ENCODE measurements at places on chromosomes 1 and 21. TPM values are rescaled to one million over a fixed set of nuclear protein-coding genes. Genes with fewer than 3 reads are reported as not detected.

GRCh38 chr1:177138347-177138746 lies 26.2 kb downstream of the ASTN1 start:
- no peak for DNase-seq

DNA sequence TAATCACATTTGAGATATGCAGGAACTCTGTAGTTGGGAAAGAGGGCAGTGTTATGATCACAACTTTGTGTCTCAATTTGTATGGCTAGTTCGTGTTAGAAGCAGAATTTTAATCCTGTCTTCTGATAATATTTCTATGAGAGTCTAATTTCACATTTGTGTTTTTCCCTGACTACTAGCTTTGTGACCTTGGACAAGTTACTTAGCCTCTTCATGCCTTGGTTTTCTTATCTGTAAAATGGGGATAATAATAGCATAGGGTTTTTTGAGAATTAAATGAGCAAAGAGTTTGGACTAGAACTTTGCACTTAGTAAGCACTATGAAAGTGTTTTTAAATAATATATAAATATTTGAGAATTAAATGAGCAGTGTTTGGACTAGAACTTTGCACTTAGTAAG lies 24.9 kb upstream of the SCAF4 start:
- no peak for DNase-seq

RSPH1 gene
- 0.36 TPM for total RNA-seq

GRCh38 chr1:5239911-5240310 lies 585.5 kb downstream of the AJAP1 start:
- no peak for DNase-seq

NBPF20 gene
- total RNA-seq = 2.2 TPM

GRCh38 chr1:161017756-161018630 lies 3.0 kb downstream of the F11R start:
- no peak for DNase-seq

- no peak for DNase-seq
Measured at GRCh38 chr1:52032124-52032784, 1.4 kb downstream of the KTI12 start.

- DNase-seq = no peak
Measured at GRCh38 chr21:39097335-39097861, 85.9 kb downstream of the PSMG1 start.

EPHA2 gene
- 15.3 TPM for total RNA-seq

- no peak for DNase-seq
Measured at GRCh38 chr21:16370186-16370585, 640.4 kb downstream of the USP25 start.

DNA sequence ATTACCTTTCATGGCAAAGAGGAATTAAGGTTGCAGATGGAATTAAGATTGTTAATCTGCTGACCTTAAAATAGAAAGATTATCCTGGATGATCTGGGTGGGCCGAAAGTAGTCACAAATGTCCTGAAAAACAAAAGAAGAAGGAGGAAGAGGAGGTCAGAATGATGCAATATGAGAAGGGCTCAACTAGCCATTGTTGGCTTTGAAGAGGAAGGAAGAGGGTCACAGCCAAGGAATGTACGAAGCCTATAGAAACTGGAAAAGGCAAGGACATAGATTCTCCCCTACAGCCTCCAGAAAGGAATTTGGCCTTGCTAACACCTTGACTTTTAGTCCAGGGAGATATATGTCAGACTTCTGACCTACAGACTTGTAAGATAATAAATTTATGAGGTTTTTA lies 39.4 kb upstream of the FMOD start:
- no peak for DNase-seq

MAP1LC3C gene
- 41.6 TPM for total RNA-seq

DNA sequence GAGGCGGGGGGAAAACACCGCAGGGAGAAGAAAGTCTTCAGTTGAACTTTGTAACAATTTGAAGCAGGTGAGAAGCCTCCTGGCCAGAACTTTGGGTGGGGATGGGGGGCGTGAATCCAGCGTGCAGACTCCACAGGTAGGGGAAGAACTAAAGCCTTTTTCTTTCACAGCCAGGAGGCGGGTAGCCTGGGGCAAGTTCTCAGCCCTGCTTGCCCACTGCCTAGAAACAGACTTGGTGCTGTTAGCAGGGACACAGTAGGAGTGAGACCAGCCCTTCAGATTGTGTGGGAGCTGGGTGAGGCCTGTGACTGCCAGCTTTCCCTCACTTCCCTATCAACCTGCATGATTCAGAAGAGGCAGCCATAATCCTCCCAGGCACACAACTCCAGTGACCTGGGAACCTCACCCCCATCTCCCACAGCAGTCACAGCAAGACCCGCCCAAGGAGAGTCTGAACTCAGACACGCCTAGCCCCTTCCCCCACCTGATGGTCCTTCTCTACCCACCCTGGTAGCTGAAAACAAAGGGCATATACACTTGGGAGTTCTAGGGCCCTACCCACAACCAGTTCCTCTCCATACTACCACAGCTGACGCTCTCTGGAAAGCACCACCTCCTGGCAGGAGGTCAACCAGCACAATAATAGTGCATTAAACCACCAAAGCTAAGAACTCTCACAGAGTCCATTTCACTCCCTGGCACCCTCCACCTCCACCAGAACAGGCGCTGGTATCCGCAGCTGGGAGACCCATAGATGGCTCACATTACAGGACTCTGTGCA lies 83.5 kb upstream of the CDC42BPA start:
- no peak for DNase-seq

GRCh38 chr1:206001476-206001888 lies 1.7 kb downstream of the RAB7B start:
- DNase-seq = no peak

RNF187 gene
- total RNA-seq = 20.8 TPM

DNA sequence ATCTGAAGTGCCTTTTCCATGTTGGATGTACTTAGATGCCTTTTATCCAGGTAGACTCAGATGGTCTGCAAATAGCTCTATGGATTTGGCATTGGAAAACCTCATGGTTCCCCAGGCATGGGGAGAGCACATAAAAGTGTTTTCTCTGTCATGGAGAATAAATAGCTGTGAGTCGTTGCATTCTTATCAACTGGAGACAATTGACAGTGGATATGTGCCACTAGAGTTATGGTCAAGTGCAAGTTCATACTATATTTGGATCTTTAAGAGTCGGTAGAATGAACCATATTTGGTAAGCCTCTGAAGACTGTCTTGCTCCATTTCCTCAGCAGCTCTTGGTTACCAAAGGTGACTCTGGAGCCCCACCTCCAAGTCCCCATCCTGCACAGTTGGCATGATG lies 83.7 kb downstream of the ROR1 start:
- DNase-seq = no peak

DNA sequence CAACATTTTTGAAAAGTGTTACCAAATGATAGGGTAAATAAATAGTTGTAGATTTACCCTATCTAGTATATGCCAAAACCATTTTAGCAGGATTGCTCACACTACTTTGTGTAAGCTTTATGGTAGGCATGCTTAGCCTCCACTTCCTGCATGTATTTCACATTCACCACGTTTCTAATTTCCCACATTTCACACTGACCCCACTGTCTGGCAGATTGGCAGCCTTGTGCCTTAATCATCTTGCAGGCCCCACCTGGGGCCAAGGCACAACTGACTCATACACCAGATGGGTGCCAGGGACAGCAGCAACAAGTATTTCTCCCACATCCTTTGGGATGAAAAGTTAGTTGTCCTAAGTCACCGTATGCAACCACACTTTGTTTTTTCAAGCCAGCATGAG lies 21.2 kb upstream of the CENPF start:
- no peak for DNase-seq

DNA sequence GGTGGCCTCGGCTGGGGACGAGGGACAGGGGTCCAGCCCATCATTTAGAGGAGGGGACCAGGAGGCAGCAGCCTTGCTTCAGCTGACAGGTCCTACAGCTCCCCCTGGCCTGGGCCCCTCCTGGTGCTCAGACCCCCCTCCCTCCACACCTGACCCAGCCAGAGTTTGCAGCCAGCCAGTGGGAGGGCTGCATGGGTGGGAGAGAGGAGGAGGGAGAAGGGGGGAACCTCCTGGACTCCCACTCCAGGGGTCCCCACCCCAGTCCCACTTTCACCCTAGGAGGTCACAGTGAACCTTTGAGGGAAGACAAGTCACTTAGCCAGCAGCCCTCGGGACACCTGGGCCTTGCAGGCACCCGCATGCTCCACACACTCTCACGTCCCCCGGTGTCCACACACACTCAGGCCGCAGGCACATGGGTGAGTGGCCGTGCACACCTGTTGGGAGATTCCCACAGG lies 108.9 kb upstream of the ZBTB40 start:
- DNase-seq = no peak

DNA sequence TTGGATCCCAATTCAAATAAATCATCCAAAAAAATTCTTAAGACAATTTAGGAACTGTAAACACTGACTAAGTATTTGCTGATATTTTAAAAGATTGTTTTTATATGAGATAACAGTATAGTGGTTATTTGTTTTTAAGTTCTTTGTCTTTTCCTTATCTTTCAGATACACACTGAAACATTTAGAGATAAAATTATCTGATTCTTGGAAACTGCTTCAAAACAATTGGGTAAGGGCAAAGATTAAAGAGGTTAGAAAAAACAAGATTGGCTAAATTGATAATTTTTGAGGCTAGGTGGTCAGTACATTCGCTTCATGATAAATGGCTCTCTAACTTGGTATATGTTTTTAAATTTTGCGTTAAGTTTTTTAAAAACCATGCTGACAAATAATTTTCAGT lies 117.3 kb downstream of the PSMG1 start:
- DNase-seq = no peak

- no peak for DNase-seq
Measured at GRCh38 chr1:116231752-116232151, 120.6 kb downstream of the MAB21L3 start.

- DNase-seq = no peak
Measured at GRCh38 chr1:93338387-93339146, 7.1 kb upstream of the DR1 start.

GRCh38 chr1:227740401-227740960 lies 5.2 kb downstream of the SNAP47 start:
- no peak for DNase-seq

- DNase-seq = no peak
Measured at GRCh38 chr21:30592140-30592539, at the start of gene KRTAP6-3. KRTAP6-3 (plus strand) TSS chr21:30592440; CDS start chr21:30592446, 6 bp downstream.

ST6GALNAC5 gene
- 0.44 TPM for total RNA-seq

DNA sequence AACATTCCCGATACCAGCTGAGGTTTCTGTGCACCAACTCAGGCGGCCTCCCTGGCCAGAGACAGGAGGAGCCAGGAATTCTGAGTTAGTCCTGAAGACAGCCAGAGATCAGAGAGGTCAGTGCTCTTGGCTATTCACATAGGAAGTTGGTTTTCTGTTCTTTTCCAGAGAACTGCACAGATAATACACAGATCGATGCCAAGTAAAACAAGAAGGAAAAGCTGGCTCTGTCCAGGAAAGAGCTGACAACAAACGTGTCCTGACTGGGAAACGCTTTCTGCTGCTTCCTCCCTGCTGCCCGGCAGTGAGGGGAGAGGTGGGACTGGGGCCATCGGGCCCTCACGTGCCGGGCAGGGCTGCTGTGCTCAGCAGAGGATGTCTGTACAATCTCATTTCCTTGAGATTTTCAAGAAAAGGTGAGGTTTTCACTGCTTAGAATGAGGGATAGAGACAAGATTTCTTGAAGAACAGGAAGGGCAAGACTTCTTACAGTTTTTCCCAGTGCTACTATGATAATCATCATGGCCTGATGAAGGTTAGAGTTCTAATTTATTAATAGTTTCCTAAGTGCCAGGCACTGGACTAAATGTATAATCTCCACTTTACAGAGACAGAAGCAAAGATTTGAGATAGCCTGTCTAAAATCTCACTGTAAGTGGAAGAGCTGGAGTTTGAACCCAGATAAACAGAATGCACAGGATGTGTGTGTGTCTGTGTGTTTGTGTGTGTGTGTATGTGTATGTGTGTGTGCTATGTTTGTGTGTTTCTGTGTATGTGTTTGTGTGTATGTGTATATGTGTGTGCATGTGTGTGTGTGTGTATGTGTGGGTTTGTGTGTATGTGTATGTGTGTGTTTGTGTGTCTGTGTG lies 211.0 kb upstream of the RAB4A start:
- no peak for DNase-seq

GRCh38 chr1:1065265-1065939 lies 8.7 kb downstream of the RNF223 start:
- no peak for DNase-seq

DNA sequence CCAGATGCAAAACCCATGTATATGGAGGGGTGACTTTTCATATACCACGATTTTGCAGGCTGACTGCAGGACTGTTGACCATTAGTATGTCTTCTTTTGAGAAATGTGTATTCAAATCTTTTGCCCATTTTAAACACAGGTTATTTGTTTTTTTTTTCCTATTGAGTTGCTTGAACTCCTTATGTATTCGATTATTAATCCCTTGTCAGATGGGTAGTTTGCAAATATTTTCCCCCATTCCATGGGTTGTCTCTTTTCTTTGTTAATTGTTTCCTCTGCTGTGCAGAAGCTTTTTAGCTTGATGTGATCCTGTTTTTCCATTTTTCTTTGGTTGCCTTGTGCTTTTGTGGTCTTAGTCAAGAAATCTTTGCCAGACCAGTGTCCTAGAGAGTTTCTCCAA lies 24.6 kb upstream of the KLF17 start:
- DNase-seq = no peak

CBR1 gene
- total RNA-seq = 83.2 TPM

CNTN2 gene
- not detected for total RNA-seq

- no peak for DNase-seq
Measured at GRCh38 chr1:48936436-48936835, 159.7 kb upstream of the BEND5 start.

- no peak for DNase-seq
Measured at GRCh38 chr1:24635195-24635843, 7.8 kb upstream of the SRRM1 start.

- DNase-seq = no peak
Measured at GRCh38 chr1:158121604-158122254, 59.0 kb upstream of the CD1D start.

CYP4B1 gene
- total RNA-seq = 420 TPM

TRIM58 gene
- total RNA-seq = 0.84 TPM

FLG2 gene
- not detected for total RNA-seq

- no peak for DNase-seq
Measured at GRCh38 chr1:169368406-169368769, 393 bp downstream of the BLZF1 start.

OLFM3 gene
- not detected for total RNA-seq

DCDC2B gene
- not detected for total RNA-seq

- peak; percentile 87 for DNase-seq
Measured at GRCh38 chr1:205750138-205751035, at the start of gene NUCKS1. NUCKS1 (minus strand) TSS chr1:205750182; CDS start chr1:205749973, 209 bp downstream.

- no peak for DNase-seq
Measured at GRCh38 chr21:31470896-31471694, 127.0 kb upstream of the TIAM1 start.

DNA sequence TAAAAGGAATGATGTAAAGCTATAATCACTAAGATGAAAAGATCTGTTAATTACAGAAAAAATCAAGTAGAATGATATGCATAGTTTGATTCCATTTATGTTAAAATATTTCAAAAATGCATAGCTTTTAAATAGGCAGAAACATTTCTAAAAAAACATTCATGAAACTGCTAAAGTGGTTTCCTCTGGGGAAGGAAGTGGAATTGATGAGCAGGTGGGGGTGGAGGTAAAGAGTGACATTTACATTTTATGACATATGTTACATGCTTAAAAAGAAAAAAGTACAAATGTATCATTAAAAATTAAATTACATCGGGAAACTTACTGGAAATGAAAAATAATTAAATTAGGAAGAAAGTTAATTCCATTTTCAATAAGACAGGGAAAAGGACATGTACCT lies 42.8 kb upstream of the JAK1 start:
- DNase-seq = no peak

CYP2J2 gene
- total RNA-seq = 2.3 TPM

S100A14 gene
- 0.50 TPM for total RNA-seq
